SK-N-SH treated with all-trans-retinoic acid at 6 μM for 48 hours (cell line): ENCODE measurements at places on chromosomes 11 and 22.
A peak's percentile ranks its signal among the peaks of the same experiment; 100 is the strongest.

GRCh38 chr22:37184380-37184755 is 3.7 kb downstream of the C1QTNF6 start:
- no peak for ATAC-seq

DNA sequence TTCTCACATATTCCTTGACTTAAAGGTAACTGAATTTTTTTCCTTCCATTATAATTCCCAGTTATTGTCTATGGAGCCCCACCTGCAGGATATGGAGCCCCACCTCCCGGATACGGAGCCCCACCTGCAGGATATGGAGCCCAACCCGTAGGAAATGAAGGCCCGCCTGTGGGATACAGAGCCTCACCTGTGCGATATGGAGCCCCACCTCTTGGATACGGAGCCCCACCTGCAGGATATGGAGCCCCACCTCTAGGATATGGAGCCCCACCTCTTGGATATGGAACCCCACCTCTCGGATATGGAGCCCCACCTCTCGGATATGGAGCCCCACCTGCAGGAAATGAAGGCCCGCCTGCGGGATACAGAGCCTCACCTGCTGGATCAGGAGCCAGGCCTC is 28.1 kb downstream of the WBP2NL start:
- ATAC-seq, result no peak

DNA sequence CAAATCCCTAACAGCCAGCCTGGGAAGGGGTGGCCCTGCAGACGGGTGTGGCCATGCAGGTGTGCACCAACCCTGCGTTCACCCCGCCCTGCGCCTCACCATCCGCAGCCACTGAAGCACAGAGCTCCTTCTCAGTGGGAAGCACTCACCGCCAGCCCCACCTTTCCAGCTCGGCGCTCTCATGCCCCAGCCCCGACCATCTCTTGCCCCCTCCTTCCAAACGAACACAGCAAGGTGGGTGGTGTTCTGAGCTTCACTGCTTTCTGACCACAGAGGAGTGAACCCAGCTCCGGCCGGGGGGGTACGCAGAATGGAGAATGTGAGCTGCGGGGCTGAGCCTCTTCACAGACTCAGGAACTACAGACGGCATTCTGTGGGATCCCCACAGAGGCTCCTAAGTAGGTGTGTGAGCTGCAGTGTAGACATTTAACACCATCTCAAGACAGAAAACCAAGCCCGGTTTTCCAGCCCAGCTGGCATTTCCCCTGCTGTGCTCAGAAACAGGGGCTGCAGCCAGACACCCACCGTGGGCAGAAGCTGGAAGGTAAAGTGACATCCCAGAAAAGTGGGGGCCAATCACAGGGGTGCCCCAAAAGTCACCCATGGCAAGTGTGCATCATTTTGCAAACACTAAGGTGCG is 88.4 kb upstream of the RTL6 start:
- ATAC-seq, result no peak

GRCh38 chr22:39170825-39171622 is 18.5 kb upstream of the CBX7 start:
- peak; percentile 93 for ATAC-seq

DNA sequence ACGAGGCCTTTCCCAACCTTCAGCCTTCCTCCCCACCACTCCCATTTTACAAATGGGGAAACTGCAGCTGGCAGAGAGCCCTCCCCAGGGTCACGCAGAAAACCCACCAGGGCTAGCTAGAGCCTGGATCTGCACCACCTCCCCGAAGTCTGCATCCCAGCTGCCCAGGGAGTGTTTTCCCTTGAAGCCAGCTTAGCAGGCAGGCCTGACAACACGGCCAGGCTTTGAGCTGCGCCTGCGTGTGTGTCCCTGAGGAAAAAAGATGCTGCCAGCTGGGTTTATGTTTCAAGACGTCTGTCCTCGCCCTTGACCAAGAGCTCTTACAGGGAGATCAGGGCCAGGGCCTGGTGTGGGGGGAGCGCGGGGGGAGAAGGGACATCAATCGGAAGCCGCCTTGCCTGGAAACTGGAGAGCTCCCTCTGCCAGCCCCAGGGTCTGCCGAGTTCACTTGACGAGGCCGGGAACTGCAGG is 20.3 kb downstream of the WNT11 start:
- no peak for ATAC-seq

GRCh38 chr11:62144641-62145255 is 20.9 kb downstream of the INCENP start:
- ATAC-seq, result no peak

GRCh38 chr11:119347940-119348605 is 1.6 kb upstream of the MFRP start:
- ATAC-seq, result no peak

GRCh38 chr11:95500466-95500865 is 269.5 kb upstream of the SESN3 start:
- ATAC-seq, result no peak

GRCh38 chr11:118473537-118473936 is 37.2 kb downstream of the KMT2A start:
- ATAC-seq, result no peak
